ENCODE measurements at places on chromosomes 3 and 15. TPM values are rescaled to one million over a fixed set of nuclear protein-coding genes. Genes with fewer than 3 reads are reported as not detected.
A peak's percentile ranks its signal among the peaks of the same experiment; 100 is the strongest.

Gene TGM5
- polyA plus RNA-seq, result not detected

DNA sequence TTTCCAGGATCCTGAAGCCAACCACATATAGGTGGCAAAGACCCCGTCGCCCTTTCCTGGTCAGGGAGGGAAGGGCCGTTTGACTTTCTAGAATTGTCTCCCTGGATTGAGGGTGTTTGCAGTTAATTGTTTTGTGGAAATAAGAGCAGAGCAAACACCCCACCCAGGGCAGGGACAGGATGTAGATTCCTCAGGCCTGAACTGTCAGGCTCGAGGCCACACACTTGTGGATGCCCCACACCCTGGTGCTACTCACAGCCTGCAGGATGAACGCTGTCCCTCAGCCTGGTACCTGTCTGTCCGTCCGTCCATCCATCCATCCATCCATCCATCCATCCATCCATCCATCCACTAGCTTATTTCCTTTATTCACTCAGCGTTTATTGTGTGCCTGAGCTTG lies 29.9 kb upstream of the FLNB start:
- DNase-seq, result no peak

Gene SPATA12
- polyA plus RNA-seq, result not detected

Gene SAMD7
- not detected for polyA plus RNA-seq

DNA sequence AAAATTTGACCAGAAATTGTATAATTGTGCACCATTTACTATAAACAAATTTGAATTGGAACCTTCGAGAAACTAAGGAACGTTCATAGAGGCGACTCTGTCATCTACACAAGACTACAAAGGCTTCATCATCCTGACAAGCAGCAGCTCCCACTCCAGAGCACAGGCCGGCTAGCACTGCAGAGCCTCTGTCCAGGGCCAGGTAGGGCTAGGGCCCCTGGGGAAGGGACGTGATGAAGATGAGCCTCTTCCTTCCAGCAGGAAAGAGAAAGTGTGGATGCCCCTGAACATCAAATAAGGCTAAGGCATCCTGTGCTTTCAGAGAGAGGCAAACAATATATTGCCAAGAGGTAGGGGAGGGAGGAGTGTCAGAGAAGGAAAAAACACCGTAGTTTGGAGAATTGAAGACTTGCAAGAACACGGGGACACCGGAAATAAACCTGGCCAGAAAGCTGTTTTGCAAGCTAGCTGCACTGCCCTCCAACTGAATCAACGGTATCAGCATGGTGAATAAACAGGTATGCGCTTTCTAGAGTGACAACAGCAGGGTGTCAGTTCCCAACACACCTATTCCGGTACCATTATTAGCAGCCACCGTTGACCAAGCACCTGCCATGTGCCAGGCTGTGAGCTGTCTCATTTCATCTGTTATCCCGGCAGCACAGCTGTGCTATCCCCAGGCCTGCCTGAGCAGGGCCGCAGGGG lies 12.4 kb downstream of the XXYLT1 start:
- no peak for DNase-seq

DNA sequence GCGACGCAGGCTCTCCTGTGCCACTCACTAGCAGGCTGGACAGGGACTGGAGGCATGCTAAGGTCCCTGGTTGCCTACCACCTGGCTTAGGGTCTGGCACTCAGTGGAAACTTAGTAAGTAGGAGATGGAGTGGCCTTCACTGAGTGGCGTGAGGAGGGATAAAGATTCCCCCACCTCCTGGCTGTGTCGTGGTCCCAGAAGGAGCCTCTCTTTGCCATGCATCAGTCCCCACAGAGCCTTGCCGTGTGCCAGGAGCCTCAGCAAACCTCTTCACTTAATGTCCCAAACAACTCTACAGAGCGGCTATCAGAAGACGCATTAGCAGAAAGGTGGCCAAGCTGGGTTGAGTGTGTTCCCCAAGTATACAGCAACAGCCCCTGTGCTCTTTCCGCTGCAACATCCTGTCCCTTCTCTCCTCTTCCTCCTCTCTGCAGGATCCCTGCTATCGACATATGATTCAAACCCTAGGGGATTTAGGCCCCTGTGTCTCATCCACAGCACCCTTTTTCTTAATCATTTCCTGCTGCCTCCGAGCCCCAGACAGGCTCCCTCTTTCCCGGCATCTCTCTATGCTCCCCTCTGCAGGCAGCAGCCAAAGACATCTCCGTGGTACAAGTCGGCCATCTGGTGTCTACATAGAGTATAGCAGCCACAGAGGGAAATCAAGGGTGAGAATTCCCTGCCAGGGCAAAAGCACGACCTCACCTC lies 66.7 kb downstream of the SLC6A1 start:
- DNase-seq, result no peak

GRCh38 chr3:192246847-192247559 lies 480.3 kb downstream of the FGF12 start:
- DNase-seq, result no peak

DNA sequence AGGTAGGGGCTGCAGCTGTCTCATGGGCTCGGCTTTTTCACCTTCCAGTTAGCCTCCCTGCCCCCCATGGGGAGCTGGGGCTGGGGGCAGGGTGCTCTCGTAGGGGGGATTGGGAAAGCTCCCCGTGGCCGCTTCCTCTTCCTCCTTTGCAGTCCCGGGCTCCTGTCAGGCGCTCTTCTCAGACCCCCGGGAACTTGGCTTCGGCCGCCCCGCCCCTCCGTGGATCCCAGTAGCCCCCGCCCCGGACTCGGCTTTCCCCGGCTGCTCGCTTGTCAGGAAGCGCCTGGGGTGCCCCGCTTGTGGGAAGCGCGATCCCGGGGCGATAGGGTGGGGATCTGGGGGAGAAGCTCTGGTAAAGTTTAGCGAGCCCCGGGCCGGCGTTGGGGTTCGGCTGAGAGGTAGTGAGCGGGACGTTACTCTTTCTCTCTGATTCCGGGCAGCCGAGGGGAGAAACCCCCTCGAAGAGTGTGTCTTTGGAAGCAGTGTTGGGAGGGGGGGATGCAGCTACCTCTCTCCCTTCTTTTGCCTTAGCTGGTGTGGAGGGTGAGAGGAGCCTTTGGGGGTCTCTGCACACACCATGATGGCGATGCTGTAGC lies 611 bp downstream of the PIAS1 start:
- DNase-seq, result no peak

DNA sequence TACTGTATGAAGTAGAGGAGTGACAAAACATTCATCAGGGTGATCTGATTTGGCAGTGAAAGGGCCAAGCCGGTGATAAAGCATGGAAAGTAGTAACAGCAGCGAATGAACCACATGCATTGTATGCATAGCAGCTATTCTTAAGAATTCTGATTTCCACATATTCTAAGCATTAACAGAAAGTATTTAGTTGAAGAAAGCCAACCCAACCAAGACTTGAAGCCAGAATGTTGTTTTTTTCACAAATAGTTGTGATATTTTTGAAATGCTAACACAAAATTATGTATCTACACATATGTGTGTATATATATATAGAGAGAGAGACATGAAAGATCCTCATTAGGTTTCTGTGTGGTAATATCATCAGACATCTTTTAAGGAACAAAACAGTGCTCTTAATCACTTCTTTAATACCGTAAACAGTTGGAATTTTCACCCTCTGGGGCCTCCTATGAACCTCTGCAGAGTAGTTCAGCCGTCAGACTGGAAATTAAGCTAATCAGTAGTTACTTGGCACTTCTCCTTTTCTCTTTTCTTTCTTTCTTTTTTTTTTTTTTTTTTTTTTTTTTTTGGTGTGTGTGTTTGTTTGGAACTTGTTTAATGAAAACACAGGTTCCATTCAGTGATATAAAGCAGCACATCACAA lies 139.6 kb downstream of the CMSS1 start:
- DNase-seq, result no peak

DNA sequence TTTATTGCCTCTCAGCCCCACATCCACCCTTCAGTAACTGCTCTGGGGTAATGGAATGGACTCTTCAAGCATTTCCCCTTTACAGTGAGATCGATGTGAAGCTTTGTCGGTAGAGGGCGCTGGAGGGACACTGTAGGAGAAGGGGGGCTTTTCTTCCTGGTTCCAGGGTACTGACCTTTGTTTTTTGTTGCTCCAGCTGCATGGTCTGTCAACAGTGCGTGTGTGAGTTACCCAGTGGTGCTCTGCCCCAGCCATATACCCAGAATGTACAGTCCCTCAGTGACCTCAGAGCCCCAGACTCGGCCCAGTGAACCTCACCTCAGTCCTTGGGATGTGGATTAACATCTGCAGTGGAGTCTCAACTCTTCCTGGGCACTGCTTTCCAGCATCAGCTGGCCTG lies 180.3 kb upstream of the TSC22D2 start:
- DNase-seq, result peak; percentile 6

GRCh38 chr3:16399473-16399872 lies 114.0 kb downstream of the RFTN1 start:
- DNase-seq, result no peak

GRCh38 chr15:80036071-80036470 lies 23.4 kb upstream of the ZFAND6 start:
- DNase-seq, result no peak

DNA sequence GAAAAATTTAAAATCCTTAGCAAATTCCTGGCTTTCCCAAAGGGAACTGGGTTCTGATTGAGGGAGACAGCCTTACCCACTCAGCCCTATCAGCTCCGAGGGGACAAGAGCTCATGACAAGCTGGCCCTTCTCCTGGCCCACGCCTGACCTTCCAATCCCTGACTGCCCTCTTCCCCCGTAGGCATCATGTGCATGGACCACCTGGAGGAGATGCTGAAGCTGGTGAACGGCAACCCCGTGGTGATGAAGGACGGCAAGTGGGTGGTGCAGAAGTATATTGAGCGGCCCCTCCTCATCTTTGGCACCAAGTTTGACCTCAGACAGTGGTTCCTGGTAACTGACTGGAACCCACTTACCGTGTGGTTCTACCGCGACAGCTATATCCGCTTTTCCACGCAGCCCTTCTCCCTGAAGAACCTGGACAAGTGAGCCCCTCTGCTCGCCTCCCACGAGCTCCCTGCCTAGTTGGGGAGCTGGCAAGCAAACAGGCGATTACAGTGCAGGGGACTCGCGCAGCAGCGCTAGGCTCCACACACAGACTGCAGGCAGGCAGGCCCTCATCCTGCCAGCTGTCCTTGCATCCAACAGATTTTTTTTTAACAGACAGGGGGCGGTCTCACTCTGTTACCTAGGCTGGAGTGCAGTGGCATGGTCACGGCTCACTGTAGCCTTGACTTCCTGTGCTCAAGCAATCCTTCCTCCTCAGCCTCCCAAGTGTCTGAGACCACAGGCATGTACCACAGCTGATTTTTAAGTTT lies 16.8 kb downstream of the RPUSD3 start:
- peak; percentile 26 for DNase-seq

DNA sequence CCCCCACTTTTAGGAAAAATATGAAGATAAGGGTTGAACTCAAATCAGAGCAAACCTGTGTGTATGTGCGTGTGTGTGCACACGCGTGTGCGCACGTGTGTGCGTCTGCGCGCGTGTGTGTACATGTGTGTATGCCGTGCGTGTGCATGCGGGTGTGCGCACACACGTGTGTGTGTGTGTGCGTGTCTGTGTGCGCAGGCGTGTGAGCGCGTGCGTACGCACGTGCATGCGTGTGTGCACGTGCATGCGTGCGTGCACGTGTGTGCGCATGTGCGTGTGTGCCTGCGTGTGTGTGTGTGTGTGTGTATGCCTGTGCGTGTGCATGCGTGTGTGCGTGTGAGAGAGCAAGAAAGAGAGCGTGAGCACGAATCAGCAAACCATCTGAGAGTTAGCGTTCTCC lies 20.7 kb downstream of the TNK2 start:
- DNase-seq, result no peak

GRCh38 chr15:65088643-65089021 lies 12.1 kb downstream of the KBTBD13 start:
- DNase-seq, result no peak

DNA sequence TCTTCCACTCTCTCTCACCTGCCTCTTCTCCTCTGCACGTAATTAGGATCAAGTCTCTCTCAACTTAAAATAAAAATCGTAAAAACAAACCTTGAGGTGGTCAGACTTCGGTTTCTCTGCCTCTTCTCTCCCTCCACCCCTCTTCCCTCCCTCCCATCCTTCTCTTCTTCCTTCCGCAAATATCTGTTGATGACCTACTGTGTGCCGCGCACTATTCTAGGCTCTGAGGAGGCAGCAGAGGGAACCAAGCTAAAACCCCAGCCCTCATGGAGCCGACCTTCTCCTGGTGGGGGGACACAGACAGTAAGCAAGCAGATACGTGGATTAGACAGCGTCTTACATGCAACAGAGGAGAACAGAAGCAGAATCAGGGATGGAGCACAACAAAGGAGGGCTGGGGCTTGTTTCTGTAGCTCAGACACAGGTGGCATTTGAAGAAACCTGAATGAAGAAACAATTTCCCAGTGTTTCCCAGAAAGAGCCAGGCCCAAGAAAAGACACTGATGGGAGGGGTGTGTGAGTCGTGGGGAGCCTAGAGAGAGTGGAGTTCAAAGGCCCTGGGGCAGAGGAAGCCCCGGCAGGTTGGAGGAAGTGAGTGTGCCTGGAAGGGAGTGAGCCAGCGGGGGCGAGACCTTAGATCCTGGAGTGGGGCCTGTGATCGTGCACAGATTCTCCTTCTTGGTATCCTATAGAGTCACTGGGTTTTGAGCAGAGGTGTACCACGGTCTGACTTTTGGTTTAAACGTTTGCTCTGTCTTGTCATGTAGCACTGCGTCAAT lies 80.5 kb downstream of the TOP2B start:
- DNase-seq, result no peak

Gene GOLGA6L7
- not detected for polyA plus RNA-seq

- no peak for DNase-seq
These were observed 48.2 kb downstream of the ATR start for GRCh38 chr3:142530296-142530695.

DNA sequence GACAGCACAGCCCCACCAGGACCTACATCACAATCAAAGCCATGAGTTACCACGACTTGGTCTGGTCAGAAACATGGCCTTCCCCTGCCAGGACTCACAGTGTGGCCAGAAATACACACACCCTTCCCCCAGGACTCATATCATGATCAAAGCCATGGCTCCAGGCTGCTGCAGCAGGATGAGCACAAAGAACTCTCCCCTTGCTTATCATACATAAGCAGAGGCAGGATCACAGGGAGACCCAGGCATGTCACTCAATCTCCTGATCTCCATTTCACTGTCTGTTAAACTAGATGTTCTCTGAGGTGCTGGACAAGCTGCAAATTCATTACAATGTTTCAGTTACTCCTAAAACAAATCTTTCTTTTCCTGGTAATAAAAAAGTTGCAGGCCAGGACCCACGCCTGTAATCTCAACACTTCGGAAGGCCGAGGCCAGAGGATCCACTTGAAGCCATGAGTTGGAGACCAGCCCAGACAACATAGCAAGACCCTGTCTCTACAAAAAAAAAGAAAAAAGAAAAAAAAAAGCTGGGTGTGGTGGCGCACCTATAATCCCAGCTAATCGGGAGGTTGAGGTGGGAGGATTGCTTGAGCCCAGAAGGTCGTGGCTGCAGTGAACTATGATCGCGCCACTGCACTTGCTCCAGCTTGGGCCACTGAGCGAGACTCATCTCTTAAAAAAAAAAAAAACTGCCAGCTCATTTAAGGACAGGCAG lies 1.2 kb downstream of the PFKFB4 start:
- DNase-seq, result no peak
